ENCODE measurements at places on chromosomes 6 and 20.

DNA sequence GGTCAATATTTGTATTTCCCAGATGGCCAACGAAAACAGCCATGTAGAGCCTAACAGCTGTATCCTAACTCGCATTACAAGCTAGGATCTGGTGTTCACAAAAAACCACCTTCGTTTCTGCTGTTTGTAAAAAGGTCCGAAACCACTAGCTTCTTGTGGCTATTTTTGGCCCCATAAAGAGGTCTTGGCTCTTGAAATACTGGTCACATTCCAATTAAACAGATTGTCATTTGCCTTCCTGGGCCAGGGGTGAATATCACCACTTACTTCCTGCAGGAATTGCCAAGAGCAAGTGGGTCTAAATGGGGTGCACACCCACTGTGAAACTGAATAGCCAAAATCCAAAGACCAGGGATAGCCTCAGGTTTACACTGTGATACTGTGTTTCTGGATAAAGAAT, 48.2 kb downstream of the TSHZ2 start:
- DNase-seq = no peak

- DNase-seq = no peak
These were observed 328.6 kb upstream of the SYNCRIP start for GRCh38 chr6:85971238-85971637.

GRCh38 chr20:53263554-53264438, 291.6 kb downstream of the TSHZ2 start:
- no peak for DNase-seq

- peak; percentile 53 for DNase-seq
These were observed 273.5 kb upstream of the RUNX2 start for GRCh38 chr6:45054610-45055009.

- peak; percentile 27 for DNase-seq
These were observed 30.5 kb upstream of the SNRPB2 start for GRCh38 chr20:16699293-16699692.

- DNase-seq = peak; percentile 35
These were observed 60.7 kb downstream of the SYNJ2 start for GRCh38 chr6:158042245-158042798.

DNA sequence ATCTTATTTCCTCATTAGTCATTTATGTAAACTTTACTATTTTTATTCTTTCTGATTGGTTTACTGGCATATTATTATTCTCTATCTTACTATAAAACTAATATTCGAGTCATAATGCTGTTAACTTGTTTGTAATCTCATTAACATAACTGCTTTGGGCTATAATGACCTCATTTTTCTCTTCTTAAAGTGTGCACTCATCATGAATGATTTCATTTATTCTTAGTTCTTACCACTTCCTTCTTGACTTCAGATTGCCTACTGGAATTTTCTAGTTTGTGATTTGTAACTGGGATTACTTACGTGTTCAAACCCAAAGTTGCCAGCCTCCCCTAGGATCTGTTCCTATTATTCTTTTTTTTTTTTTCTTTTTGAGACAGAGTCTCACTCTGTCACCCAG, 91.8 kb upstream of the TNFAIP3 start:
- no peak for DNase-seq

DNA sequence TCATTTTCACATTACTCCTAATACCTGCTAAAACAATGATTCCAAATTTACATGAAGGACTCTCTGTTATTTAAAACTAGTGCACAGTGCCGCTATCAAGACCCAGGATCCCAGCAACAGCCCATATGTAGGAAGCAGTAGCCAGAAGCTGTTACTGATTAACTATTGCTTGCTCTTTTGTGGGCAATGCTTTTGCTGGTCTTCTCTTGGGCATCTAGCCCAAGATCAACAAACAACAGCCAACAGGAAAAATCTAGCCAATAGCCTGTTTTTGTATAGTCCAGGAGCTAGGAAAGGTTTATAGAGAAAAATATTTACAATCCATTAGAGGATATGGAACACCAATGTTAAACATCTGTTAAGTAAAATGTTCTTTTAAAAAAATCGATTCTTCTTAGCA, 22.1 kb upstream of the TENT5A start:
- DNase-seq = no peak

- DNase-seq = no peak
These were observed 112.8 kb downstream of the TBX18 start for GRCh38 chr6:84651583-84651982.

DNA sequence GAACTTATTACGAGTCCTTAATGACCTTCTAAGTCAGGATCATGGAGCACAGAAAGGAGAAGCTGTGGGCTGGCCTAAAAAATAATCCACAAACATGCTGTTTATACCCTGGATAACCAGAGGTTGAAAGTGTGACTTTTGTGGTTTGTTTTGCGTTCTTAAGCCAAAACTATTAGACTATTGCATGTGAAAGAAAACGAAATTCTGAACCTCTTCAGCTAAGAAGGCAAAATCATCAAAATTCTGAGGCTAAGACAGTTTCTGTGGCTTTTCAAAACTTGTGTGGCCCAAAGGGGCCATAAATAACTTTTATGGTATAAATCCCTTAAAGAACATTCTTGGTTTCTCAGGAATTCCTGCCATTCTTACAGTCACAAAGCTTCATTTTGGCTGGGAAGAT, 251.0 kb downstream of the UST start:
- DNase-seq = peak; percentile 80

DNA sequence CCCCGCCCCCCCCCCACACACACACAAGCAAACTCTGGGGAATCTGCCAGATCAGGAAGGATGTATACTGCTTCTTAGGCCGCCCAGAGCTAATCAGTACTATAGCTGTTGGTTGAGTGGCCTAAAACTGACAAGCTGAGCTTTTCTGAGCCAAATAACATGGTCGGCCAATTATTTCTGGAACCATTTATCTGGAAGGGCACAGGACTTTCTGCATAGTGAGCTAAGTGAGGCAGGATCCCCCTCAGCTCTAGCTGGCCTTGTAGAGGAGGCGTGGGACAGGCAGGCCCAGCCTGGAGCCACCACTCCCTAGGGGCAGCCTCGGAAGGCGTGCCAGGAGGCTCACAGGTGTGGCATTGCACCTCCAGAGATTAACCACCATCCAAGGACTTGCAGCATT, 200.1 kb downstream of the TMEM242 start:
- DNase-seq = no peak

DNA sequence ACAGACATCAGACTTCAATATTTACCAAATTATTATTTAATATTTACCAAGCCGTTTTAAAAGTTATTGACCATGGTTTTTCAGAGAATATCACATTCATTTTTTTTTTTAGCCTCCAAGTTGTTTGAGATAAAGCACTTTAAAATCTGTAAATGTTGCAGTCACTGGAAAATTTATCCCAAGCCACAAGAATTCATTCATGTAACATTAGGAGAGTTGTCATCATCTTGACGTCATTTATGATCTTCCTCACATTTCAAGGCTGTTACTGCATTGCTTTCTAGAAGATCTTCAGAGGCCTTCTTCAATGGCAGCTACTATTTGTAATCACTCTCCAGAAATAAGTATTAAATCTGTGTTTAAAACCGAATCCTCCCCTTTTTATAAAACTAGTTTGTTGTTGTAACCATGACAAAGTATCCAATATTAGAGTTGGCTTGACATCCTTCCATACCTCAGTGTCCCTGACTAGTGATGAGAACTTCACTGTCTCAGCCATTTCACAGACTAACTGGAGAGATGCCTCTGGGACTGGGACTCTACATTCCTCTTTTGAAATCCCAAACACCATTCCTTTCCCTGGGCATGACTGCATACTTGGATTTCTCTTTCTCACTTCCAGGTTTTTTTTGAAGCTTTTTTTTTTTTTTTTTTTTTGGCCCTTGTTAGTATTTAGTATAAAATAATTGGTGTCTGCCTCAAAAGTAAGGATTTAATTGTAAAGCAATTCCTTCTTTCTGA, 100.1 kb downstream of the ZFAND3 start:
- no peak for DNase-seq

- peak; percentile 11 for DNase-seq
These were observed 153.3 kb upstream of the SNX9 start for GRCh38 chr6:157669747-157670216.

DNA sequence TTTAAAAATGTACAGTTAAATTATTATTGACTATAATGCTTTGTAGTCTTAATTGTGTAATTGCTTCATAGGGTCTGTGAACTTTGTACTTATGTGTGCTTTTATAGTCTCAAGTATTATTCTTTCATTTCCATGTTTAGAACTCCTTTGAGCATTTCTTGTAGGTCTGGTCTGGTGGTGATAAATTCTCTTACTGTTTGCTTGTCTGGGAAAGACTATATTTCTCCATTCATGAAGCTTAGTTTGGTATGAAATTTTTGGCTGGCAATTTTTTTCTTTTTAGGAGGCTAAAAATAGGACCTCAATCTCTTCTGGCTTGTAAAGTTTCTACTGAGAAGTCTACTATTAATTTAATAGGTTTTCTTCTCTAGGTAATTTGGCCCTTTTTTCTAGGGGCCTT, 67.4 kb downstream of the CCDC170 start:
- DNase-seq = no peak

DNA sequence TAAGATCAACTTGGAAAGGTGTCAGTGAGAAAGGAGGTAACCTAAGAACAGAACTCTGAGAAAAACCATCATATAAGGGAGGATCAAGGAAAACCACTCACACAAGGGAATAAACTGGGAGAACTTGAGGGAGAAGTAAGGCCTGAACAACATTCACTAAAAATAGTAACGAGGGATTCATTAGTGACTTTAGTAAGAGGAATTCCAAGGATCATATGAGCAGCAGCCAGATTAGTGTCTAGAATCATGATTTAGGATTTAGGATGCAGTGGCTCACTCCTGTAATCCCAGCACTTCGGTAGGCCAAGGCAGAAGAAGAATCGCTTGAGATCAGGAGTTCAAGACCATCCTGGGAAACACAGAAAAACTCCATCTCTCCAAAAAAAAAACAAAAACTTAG, 376.5 kb upstream of the MARCKS start:
- DNase-seq = no peak

GRCh38 chr6:11433860-11434259, 103.7 kb upstream of the TMEM170B start:
- DNase-seq = no peak

GRCh38 chr6:25375125-25375524, 96.0 kb downstream of the CARMIL1 start:
- DNase-seq = no peak

DNA sequence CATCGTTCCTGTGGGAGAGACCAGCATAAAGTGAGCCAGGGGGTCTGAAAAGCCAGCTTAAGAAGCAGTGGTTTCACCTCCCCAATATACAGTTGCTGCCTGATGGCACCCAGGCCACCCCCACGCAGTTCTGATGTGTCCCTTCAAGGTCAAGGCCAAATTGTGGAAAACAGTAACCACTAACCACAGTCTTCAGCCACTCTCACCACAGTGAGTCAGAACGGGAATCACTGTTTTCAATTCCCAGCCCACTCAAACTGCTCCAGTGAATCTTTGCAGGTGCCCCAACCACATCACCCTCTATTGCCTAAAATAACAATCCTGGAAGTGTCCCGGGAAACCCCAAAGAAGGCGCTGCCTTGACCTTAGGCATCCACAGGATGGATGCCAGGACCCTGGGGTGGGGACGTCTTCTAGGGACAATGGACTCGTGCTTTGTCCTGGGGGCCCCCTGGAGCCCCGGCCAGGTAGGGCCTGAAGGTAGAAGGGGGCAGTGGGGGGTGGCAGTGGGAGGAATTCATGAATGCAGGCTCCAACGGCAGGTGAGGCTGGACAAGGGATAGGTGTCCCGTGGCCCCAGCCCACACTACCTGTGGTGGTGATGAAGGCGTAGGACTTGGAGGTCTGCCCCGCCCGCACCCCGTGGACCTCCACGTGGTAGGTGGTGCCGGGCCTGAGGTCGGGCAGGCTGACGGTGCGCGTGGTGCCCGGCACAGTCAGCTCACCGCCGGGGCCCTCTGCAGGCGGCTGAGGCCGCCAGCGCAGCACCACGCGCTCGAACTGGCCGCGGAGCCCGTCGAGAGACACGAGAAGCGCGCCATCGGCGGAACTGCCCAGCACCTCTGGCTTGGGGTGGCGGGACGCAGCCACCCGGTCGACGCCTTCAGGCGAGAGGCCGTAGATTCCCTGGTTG, 22.2 kb downstream of the TNXB start:
- DNase-seq = peak; percentile 70

DNA sequence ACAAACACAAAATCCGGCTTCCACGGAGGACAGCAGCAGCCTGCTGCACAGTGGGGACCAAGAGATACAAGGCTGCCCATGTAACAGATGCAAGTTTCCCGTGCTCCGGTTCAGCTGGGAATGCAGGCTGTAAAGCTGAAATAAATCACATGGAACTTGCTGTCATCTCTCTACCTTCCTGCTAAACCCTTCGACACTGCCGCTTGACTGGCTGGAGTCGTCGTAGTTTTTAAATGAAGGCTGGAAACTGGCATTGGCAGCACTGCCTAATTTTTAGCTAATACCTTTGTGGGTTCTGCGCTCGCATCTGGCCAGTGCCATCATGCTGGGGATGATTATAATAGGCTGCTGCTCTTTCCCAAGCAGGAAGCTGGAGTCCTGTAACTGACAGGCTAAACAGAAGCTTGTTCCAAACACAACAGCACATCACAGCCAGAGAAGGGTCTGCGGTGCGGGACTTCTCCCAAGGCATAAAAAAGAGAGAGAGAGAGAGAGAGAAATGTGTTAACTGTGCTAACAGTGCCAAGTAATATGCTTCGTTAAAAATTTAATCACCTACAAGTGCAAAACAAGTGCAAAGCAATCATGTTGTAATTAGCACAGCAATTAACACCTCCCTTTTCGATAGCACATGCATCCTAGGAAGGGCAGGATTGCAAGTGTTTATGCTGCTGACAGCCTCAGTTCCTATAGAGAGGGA, 146.1 kb downstream of the TFAP2A start:
- no peak for DNase-seq

GRCh38 chr20:22232473-22232872, 351.9 kb downstream of the FOXA2 start:
- no peak for DNase-seq

- DNase-seq = peak; percentile 88
These were observed 418.4 kb downstream of the CD109 start for GRCh38 chr6:74114428-74114827.

- DNase-seq = peak; percentile 52
These were observed 18.0 kb upstream of the MYL9 start for GRCh38 chr20:36523341-36523740.

DNA sequence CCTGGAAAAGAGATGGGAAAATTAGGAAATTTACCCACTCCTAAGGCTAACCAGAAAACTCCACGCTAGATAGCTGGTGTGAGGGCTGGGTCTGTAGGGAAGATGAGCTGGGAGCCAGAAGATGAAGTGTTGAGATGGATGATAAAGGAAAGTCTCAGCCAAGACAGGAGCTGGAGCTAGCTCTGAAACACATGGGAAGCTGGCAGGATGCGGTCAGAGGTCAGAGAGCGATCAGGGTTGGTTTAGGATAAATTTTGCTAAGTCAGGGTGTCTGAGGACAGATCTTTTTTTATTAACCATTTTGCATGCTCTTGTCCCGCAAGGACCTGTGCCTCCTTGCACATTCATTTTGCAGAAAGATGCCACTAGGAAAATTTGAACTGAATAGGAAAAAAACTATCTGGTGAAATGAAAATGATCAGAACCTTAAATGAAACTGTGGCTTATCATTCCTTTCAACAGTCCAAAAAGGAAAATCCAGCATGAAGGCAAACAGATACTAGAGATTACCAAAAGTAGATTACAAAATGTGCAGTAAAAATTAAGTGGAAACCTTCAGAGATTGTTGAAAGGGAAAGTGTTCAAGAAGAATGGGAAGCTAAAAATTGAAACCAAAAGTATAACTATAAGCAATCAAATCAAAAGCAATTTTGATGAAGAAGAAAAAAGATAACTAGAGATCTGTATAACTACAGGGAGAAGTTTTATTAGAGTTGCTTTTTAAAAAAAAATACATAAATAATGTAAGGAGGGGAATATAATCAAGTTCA, 10.7 kb upstream of the EDN1 start:
- DNase-seq = no peak
